Activated CD4-positive, alpha-beta T cell treated with anti-CD3 and anti-CD28 coated beads, Interleukin-2, Interleukin-4, amounts not matched to agents 100 ng/mL and 50 ng/mL, durations not matched to agents 16 hours and 8 hours (primary cell): ENCODE measurements at places on chromosomes 7 and 10.

GRCh38 chr10:69179089-69179742 lies 818 bp upstream of the SUPV3L1 start:
- no peak for DNase-seq

DNA sequence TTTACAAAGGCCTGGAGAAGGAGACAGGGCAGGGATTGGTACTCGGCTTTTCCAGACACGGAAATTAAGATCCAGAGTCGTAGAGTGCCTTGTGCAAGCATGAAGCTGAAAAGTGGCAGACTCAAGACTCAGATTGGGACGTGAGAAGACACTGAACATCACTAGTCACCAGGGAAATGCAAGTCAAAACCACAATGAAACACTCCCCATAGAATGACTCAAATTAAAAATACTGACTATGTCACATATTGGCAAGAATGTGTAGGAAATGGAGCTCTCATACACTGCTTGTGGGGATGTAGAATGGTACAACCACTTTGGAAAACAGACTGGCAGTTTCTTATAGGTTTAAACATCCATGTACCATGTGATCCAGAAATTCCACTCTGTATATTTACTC lies 472.0 kb downstream of the RPS24 start:
- DNase-seq, result peak; percentile 30

DNA sequence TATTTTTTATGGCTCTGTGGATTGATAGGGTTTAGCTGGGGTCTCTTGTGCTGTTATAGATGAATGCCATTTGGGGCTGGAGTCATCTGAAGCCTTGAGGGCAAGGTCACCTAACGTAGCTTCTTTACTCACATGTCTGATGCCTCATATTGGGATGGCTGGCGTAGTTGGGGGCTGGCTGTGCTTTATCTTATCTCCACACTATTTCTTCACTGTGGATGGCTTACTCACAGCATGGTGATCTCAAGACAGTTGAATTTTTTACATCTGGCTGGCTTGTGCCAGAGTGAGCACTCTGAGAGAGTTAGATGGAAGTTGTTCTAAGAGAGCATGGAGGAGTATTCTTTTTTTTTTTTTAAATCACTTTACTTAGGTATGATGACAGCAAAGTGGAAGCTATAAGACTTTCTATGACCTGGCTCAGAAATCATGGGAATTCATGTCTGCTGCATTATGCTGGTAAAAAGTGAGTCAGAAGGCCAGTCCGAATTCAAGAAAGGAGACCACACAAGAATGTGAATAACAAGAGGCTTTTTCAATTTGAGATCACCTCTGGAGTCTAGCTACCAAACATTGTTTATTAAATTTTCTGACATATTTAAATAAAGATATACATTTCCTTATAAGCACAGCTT lies 252.4 kb upstream of the TPK1 start:
- DNase-seq, result no peak

DNA sequence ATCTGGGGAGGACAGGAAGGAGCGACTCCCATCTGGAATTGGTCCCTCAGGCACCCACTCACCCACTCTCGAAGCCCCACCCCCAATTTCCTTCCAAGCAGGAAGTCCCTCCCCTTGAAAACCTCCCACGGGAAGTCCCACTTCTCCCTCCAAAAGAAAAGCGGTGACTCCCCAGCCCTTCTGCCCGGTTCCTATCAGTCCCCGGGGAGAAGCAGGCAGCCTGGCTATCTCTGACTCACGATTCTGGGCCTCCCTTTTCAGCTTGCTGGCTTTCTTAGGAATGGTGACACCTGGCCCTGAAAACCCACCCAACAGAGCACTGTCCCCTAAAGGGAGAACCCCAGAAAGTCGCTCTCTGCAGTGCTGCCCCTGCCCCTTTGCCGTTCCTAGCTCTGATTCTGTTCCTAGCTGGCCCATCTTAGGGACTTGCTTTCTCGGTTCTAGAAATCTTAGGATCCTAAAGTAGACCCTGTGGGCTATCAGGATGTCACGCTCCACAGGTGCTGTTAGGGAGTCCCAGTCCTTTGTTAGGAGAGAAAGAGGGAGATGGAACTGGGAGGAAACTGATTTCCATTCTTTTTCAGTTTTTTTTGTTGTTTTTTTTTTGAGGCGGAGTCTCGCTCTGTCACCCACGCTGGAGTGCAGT lies 6.0 kb downstream of the TSC22D4 start:
- DNase-seq, result no peak

- no peak for DNase-seq
Measured at GRCh38 chr7:45506059-45506458, 68.1 kb upstream of the ADCY1 start.
